Stimulated activated CD4-positive, alpha-beta T cell treated with anti-CD3 and anti-CD28 coated beads, Interleukin-1b, Interleukin-23, amount 100 ng/mL, for 24 hours (primary cell): ENCODE measurements at places on chromosomes 2 and 18.

GRCh38 chr2:200943527-200944105, 19.8 kb downstream of the ORC2 start:
- DNase-seq: no peak

GRCh38 chr2:115771516-115771915, 1329.1 kb downstream of the DPP10 start:
- no peak for DNase-seq

GRCh38 chr18:75337348-75337747, 90.2 kb downstream of the SMIM21 start:
- DNase-seq: no peak

GRCh38 chr18:48993586-48993985, 42.8 kb upstream of the SMAD7 start:
- no peak for DNase-seq

DNA sequence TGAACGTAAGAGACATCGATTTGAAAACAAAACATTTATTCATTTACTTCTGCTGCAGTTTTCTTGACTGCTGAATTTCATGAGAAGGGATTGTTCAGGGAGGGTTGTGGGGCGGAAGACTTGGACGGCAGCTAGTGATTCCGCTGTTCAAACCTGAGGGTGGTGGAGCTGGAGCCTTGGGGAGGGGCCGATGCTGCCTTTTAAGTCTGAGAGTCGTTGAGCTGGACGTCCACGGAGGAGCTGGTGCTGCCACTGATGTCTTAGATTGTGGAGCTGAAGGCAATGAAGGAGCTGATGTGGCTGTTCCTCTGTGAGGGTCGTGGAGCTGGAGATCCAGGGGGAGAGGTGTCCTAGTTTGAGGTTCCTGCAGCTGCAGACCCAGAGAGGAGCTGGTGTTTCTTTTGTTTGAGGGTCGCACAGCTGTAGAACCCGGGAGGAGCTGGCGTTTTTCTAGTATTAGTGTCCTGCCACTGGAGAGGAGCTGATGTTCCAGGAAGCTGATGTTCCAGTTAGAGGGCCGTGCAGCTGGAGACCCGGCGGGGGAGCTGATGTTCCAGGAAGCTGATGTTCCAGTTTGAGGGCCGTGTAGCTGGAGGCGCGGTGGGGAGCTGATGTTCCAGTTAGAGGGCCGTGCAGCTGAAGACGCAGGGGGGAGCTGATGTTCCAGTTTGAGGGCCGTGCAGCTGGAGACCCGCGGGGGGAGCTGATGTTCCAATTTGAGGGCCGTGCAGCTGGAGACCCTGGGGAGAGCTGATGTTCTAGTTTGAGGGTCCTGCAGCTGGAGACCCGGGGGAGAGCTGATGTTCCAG, 150.9 kb downstream of the RTP5 start:
- DNase-seq: no peak

DNA sequence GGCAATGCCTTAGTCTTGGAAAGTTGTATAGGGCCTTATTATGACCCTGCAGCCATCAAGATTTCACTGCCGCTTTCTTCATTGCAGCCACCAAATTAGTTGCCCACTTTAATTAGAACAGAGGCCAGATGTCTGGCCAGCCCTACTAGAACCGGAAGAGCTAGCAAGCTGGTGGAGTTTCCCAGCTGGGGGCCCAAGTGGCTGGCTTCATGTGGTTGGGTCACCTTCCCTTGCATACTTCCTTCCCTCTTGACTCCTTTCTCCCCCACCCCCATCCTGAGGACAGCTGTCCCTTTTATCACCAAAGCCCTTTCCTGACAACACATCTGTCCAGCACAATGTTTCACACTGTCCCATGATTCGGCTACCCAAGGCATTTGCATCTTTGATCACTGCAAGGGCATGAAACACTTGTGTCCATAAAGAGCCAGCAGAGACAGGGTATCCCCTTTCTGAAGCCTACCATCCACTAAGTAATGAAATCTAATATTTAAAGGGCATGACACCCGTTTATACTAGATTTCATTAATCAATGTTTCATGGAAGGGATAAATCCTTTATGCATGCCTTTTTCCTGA, 187.2 kb downstream of the BCL11A start:
- DNase-seq: no peak

- DNase-seq: no peak
Measured at GRCh38 chr2:109290887-109291643, 162.1 kb downstream of the SH3RF3 start.

GRCh38 chr2:72843301-72843700, 17.5 kb upstream of the EXOC6B start:
- DNase-seq: no peak
